ENCODE measurements at places on chromosomes 1 and 21.
A peak's percentile ranks its signal among the peaks of the same experiment; 100 is the strongest.

GRCh38 chr1:88462096-88462487 lies 222.0 kb upstream of the PKN2 start:
- no peak for DNase-seq

DNA sequence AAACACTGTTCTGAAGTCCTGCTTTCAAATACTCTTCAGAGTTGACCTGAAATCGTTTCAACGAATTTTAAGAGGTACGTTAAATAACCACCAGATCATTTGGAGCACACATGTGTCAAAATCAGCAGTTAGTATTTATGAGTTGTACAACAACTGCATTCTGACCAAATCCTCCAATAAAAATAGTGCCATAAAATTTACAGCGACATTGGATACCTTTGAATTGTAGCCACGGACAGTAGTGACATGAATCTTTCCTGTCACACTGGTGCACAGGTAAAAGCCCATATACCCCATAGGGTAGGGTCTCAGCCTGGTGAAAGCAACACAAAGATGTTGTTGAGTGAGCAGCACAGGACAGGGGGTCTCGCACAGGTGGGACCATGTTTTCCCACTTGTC lies 121.5 kb downstream of the CLIC6 start:
- DNase-seq: no peak

GRCh38 chr1:43229826-43230780 lies 39.7 kb upstream of the TMEM125 start:
- DNase-seq: no peak

DNA sequence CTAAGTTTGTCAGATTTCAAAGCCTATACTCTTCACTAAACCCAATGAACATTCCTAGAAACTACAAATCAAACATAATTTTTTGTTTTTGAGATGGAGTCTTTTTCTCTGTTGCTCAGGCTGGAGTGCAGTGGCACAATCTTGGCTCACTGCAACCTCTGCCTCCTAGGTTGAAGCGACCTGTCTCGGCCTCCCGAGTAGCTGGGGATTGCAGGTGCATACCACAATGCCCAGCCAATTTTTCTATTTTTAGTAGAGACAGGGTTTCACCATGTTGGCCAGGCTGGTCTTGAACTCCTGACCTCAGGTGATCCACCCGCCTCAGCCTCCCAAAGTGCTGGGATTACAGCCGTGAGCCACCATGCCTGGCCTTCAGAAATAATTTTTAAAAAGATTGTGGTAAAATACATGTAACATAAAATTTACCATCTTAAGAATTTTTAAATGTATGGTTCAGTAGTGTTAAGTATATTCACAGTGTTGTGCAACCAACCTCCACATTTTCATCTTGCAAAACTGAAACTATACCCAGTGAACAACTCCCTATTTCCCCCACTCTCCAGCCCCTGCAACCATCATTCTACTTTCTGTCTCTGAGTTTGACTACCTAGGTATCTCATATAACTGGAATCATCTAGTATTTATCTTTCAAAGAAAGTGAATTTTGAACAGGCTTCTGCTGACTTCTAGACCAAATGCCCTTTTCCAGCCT lies 2.7 kb upstream of the CFAP141 start:
- DNase-seq: no peak

GRCh38 chr1:58057826-58058225 lies 488.7 kb downstream of the OMA1 start:
- no peak for DNase-seq

DNA sequence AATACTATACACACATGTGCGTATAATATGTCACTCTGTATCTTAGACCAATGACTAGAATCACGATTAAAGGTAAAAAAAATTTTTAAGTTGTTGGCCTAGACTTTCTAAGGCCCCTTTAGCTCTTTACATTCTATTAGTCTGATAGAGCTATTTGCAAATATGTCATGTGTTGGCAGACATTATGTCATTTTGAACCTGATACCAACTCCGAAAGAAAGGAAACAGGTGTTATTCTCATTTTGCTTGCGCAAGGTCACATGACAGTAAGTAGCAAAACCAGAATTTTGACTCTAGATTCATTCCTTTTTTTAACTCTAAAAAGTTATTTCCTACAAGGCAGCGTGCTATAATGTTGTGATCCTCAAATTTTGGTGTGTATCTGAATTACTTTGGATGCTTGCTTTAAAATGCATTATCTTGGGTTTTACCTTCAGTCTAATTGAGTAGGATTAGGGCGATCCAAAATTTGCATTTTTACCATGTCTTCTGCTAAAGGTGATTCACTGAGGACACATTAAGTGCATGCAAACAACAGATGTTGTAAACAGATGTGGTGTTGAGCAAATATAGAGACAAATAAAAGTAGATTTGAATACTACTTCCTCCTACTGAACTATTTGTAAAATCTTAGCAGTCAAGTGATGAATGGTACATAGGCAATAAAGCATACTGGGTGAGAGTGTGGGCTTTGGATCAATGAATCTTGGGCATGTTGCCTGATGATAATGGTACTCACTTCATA lies 63.5 kb upstream of the KIAA1614 start:
- DNase-seq: no peak

GRCh38 chr21:14836950-14837349 lies 227.8 kb downstream of the NRIP1 start:
- DNase-seq: no peak

GRCh38 chr1:61742620-61743430 lies 545 bp downstream of the PATJ start:
- DNase-seq: peak; percentile 77

DNA sequence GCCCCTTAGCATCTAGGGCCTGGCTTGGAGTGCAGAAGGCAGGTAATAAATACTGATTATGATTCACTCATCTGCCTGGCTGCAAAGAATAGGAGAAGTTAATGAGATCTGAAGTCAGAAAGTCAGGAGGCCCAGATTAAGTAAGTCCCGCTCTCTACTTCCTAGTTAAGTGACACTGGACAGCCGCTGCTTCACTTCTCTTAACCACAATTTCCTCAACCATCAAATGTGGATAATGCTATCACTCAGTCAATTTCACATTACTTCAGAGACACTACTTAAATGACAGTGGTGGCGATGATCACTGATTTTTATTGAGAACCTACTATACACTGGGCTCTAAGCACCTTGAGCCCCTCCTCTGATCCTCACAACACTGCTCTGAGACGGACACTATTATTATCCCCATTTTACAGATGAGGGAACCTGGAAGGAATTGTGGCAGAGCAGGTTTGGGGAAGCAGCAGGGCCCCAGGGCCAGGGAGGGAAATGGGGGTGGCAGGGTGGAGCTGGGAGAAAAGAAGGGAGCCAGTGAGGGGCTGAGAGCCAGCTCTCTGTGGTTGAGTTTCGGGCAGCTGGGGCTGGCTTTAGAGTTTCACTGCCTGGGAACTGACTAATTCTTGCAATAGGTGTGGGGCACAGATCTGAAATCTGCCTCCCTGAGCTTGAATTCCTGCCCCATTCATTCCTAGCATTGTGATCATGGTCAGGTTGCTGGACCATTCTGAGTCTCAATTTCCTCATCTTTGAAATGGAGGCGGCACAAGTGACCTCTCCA lies 2.4 kb upstream of the E2F2 start:
- DNase-seq: no peak

DNA sequence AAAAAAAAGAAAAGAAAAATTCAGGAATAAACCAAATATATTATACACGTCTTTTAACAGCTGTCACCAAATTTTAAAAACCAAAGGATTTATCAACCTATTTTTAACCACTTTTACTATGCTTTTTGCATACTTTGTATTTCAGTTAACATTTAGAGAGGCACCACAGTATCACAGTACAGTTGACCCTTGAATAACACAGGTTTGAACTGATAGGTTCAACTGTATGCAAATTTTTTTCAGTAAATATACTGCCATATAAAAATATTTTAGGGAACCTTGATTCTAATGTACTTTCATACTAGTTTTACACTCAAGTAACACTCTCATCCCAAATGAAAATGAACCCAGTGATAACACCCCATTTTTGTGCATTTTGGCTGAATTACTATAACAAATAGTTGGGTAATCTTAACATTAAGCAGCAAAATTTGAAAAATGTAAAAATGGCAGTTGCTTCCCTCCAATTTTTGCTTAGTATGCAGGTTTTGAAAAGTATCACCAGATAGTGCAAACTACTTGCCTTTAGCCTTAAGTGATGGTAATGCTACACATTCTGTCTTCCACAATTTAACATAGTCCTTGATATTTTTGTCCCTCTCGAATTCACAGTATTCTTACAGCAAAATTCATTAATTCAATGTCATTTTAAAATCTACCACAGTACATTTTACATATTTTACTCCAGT lies 10.8 kb upstream of the ADCY10 start:
- DNase-seq: no peak

DNA sequence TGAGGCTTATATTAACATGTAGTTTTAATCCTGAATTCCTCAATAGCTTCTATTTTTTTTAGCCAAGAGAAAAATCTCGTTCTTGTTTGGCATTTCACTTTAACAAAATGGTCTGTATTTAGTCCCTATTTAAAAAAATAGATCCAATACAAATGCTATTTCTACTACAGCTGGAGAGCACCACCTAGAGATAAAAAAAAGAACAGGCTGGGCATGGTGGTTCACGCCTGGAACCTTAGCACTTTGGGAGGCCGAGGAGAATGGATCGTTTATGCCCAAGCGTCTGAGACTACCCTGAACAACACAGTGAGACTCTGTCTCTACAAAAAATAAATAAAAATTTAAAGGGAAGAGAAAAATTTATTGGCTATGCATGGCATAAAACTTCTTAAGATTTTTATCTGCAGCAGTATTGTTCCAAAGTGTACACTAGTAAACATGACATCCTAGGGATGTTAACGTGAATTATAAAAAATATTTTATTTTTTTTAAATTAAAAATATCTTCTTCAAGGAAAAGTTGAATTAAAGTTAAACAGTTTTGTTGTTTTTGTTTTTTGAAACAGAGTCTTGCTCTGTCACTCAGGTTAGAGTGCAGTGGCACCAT lies 4.4 kb downstream of the ST7L start:
- peak; percentile 61 for DNase-seq

GRCh38 chr1:11740258-11741192 lies 4.6 kb downstream of the AGTRAP start:
- no peak for DNase-seq

DNA sequence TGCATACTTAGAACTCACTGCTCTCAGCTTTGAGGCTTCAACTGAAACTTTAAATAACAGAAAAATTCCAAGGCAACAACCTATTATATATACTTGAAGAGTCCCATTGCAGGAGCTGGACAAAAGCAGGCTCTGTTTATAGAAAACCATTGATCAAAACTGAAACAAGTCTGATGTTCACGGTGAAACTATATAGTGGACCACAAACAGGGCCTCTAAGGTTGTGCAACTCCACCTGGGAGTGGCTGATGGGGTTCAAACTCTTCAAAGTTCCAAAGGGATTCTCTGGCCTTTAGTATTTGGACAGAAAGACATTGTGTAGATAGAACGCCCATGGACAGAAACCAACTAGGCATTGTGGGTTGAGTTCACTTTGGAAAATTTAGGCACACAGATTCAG lies 140.3 kb downstream of the ZC3H11B start:
- DNase-seq: no peak

- DNase-seq: peak; percentile 57
Measured at GRCh38 chr1:10900251-10900651, 103.8 kb upstream of the CASZ1 start.

GRCh38 chr1:45325851-45326506 lies 716 bp upstream of the HPDL start:
- peak; percentile 46 for DNase-seq

DNA sequence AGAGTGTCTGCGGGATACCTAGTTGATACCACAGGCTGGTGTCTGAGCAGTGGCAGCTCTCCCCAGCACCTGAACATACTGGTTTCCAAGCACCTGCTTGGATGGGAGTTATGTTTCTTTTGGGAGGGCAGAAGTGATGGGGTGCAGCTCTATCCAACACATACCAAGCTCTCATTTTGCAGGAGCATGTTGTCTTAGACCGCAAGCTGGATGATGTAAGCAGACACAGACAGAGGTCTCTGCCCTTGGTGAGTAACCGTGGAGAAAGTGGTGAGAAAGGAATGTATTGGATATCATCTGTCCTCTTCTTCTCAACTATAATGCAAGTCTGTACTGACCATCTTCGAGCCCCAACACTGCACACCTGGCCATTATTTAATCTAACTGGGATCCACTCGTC lies 37.4 kb downstream of the ZNF496 start:
- peak; percentile 41 for DNase-seq

DNA sequence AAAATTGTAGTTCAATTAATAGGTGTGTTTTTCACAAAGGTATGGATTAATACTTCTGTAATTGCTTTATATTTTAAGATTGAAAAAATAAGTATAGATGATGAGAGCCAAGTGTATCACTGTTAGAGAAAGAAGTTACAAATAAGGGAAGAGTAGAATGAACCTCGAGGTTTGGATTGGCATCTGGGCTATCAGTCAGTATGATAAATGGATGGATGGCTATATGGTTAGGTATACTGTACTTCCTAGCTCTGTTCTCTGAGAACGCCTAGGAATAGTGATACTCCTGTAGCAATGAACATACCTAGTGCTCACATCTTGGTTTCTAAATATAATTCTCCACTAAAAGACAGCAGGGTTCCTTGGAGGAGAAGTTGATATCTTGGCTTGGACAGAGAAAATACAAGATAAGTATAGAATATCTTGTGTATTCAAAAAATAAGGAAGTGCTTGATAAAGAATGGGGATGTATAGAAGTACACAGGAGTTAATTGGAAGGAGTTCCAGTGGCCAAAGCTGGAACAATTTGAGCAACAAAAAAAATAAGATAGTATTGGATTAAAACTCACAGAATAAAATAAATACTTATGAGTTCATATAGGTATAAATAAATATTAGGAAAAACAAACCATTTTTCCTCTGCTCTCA lies 12.4 kb downstream of the IPO9 start:
- no peak for DNase-seq

GRCh38 chr1:93961443-93961842 lies 52.2 kb upstream of the GCLM start:
- DNase-seq: no peak

DNA sequence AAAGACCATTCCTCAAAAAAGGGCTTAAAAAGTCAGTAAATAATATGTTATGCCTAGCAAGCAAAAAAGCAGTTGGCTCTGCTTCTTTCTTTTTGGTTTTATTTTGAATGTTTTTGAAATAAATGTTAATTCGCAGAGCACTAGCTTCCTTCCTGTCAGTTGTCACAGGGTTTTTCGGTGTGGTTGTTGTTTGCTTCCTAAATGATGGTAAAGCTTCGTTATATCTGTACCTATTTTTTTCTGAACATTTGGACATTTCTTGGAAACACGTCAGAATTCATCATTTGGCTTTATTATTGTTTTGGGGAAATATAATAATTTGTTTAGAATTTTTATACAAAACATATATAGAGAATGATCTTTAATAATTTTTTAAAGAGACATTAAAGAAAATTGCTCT lies 351.9 kb upstream of the SGIP1 start:
- DNase-seq: no peak

DNA sequence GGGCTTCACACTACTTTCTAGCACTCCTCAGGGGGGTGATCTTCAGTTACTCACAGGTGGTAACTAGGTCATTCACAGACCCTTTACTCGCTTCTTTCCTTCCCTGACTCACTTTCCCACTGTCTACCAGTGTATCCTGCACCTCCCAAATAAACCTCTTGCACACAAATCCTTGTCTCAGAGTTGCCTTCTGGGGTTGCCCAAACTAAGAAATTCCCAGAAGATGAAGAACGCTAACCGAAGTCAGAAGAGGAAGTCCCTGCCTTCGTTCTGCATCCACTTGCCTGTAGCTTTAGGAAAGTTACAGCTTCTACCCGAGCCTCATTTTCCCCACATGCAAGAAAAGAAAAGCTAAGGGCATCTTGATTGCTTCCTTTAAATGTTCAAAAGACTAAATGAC lies 11.9 kb upstream of the PADI4 start:
- DNase-seq: no peak

- no peak for DNase-seq
Measured at GRCh38 chr21:29219165-29219770, 79.5 kb upstream of the BACH1 start.
